ENCODE measurements at places on chromosomes 16 and 17.
A peak's percentile ranks its signal among the peaks of the same experiment; 100 is the strongest.

DNA sequence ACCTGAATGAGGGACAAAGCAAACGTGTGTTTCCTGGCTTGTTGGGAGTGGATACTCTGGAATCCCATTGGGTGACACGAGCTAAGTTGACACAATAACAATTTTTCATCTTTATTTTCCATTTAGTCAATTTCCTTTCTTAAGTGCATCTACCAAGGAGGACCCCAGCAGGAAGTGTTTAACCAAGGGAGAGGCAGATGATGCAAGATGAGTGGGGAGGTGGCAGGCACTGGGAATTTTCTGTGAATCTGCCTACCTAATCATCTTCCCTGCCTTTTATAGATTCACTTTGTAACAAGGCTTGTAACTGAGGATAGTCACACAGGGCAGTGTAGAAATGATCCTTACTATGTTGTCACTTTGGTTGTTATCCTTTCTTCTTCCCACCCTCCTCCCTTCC lies 317.7 kb upstream of the HSBP1 start:
- DNase-seq = no peak

- DNase-seq = no peak
These were observed 637.8 kb upstream of the EEF2KMT start for GRCh38 chr16:5735444-5735843.

- DNase-seq = no peak
These were observed 59.3 kb upstream of the MRTFB start for GRCh38 chr16:14011846-14012245.

- no peak for DNase-seq
These were observed 323.8 kb upstream of the TNRC6C start for GRCh38 chr17:77634710-77635109.

DNA sequence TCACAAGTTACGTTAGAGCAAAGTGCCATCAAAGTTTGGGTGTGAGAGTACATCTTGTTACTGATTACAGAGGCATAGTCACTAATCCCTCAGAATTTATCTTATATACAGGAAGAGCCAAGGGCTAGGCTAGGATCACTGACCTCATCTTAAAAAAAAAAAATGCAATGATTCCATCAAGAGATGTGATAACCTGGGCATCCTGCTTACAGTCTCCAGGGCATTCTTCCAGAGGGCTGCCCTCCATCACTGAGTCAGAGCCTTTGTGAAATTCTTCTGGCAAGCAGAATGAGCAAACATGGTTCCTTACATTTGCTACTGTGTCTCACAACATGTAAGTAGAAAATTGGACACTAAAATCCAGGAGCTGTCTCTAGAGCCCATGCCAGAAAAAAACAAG lies 410.6 kb downstream of the ZFHX3 start:
- peak; percentile 5 for DNase-seq

DNA sequence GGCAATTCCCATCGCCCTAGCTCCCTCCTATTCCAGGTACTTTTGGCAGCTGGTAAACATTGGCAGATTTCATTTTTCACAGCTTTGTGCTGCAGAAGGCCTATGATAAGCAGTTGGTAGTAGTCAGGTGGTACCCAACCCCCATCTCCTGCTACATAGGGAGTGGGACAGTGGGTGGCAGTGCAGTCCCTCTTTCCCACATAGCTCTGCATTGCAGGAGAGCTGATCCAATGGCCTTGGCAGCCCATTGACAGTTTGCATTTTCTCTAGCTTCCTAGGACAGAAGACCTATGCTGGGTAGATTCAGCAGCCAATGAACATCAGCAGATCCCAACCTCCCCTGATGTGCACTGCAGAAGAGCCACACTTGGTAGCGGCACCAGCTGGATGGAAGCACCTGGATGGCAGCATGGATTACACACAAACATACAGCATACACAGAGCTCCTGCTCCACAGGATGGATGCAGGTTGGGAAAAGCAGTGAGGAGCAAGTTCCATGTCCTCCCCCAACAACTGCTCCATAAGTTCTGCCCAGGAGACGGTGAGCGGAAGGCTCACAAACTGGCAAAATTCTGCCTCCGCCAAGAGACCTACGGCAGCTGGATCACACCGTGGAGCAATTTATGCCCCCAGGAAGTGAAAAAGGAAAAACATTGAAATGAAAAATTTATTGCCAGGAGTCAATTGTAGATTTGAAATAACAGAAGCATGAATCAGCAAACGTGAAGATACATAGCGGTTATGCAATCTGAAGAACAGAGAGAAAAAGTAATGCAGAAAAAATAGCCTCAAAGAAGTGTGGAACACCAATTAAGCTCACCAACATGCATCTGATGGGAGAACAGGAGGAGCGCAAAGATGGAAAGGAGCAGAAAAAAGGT lies 95.7 kb downstream of the CACNG1 start:
- no peak for DNase-seq

DNA sequence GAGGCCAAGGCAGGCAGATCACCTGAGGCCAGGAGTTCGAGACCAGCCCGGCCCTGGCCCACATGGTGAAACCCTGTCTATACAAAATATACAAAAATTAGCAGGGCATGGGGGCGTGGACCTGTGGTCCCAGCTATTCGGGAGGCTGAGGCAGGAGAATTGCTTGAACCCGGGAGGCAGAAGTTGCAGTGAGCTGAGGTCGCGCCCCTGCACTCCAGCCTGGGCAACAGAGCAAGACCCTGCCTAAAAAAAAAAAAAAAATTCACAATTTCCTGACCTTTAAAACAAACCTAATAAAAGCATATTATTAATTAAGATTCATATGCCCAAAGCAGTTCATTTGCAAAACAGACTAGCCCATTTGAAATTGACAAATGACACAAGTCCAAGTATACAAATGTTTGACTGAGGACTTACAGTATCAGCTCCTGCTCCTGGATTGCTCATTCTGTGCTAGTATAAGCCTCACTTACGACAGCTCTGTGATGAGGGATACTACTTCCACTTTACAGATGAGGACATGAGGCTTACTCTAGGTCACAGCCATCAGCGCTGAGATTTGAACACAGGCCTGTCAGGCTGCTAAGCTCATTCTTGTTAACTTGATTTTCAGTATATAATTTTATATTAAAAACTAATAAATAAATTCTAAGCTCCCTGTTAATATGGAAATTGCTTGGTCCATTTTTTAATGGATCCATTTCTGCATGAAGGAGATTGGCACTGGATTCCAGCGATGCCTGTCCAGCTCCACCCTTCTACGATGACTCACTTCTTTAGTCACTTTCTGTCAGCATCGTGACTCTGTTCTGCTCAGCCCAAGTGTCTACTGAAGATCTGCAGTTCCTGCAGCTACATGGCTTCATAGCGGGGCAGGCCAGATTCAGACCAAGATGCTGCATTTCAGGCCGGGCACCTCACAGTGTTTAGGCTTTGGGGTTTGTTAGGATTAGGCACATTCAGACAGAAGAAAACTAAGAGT lies 88.2 kb downstream of the WDR59 start:
- DNase-seq = no peak

DNA sequence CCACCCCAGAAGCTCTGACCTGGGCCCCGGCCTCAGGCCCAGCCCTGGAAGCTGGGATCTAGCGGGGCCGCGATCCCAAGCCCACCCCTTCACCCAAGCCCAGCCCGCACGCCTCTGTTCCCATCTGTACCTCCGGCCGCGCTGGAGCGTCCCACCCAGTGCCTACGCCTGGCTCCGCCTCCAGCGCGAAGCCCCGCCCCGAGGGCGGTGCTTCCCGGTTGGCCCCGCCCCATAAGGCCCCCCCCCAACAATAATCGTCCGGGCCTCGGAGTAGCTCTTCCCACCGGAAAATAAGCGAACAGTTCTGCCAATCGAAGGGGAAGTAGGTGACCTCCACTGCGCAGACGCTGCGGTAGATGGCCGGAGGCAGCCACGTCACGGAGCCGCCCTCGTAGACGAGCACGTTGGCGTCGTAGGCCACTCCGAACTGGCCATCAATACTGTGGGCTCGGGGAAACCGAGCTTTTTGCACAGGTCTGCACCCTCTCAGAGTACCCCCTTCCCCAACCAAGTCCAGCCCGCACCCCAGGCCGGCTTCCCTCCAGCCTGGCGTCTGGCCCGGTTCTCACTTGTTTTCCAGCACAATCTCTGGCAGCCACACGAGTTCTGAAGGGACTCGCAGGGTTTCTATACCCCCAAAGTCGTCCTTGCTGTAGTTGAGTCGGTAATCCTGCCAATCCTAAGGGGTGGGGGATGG lies 1.1 kb downstream of the CHRNE start:
- no peak for DNase-seq

GRCh38 chr16:49068224-49068623 lies 213.4 kb downstream of the CBLN1 start:
- DNase-seq = no peak

DNA sequence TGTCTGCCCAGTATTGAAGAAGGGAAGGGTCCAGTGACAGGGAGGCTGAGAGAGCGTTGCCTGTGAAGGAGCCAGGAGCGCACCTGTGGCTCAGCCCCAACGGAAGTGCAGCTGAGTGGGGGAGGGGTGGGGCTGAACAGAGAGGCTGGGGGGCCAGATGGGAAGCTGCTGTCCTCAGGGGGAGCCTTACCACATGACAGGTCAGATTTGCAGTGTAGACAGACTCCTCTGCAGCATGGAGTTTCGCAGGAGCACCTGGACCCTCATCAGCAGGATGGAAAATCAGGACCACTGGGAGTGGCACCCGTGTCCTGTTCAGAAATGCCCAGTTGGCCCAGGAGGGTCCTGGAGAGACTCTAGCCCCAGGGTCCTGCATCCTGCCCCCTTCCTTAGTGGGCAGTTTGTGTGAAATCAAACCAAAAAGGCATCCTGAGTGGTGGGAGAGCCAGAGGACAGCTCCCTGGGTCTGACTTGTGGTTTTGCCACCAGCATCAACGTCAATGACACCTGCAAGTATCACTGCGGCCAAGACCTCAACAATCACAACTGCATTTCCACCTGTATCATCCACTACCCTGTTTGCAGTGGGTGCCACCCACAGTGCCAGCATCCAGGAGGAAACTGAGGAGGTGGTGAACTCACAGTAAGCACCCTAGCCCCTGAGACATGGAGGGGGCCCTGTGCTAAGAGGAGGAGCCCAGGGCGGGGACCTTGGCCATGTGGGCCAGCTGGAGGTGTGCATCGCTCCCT lies 7.8 kb downstream of the CD300A start:
- DNase-seq = no peak

GRCh38 chr17:8125154-8125946 lies 1.4 kb upstream of the HES7 start:
- no peak for DNase-seq

GRCh38 chr17:8739097-8739496 lies 5.5 kb downstream of the CCDC42 start:
- no peak for DNase-seq

DNA sequence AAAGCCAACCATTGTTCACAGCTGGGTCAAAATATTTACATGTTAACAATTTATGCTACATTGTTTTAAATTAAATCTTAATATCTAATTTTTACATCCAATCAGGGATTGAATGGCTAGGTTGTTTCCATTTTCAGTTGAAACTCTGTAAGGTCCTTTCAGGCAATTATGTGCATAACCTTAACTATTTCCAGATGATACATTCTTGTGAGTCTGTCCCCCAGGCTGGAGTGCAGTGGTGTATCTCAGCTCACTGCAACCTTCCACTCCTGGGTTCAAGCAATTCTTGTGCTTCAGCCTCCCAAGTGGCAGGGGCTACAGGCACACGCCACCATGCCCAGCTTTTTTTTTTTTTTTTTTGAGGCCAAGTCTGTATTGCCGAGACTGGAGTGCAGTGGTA lies 10.4 kb downstream of the CDC42EP4 start:
- DNase-seq = no peak
